Nucleus accumbens (tissue), 56 donors: ENCODE measurements at places on chromosomes 6 and 20.
A peak's percentile ranks its signal among the peaks of the same experiment; 100 is the strongest.

DNA sequence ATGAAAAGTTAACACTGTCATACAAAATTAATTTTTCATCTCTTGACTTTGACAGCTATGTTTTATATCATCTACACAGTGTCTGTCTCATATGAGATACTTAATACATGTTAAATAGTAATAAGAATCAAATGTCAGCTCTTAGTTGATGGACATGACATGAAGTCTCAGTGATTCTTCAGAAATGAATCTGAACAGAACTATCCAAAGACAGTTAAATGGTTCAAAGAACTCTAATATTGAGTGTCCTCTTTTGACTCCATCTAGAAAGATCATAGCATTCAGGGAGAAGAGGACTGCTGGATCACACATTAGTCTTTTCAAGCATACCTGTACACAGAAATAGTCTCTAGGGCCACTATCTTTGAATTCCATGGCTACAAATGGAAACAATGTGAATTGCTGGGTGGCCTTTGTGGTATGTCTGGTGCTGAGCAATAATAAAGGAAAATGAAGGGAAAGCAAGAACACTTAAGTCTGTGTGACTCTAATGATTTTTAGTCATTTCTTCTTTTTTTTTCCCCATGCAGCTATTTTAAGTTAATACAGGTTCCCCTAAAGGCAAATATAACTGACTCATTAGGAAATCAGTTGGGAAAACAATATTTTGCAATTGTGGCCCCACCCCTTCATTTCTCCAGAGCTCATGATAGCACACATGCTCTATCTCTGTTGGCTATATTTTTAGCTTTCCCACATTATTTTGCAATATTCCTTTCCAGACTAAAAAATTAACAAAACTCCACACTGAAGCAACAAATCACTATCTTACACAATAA, 367.5 kb downstream of the GRIK2 start:
- no peak for DNase-seq

DNA sequence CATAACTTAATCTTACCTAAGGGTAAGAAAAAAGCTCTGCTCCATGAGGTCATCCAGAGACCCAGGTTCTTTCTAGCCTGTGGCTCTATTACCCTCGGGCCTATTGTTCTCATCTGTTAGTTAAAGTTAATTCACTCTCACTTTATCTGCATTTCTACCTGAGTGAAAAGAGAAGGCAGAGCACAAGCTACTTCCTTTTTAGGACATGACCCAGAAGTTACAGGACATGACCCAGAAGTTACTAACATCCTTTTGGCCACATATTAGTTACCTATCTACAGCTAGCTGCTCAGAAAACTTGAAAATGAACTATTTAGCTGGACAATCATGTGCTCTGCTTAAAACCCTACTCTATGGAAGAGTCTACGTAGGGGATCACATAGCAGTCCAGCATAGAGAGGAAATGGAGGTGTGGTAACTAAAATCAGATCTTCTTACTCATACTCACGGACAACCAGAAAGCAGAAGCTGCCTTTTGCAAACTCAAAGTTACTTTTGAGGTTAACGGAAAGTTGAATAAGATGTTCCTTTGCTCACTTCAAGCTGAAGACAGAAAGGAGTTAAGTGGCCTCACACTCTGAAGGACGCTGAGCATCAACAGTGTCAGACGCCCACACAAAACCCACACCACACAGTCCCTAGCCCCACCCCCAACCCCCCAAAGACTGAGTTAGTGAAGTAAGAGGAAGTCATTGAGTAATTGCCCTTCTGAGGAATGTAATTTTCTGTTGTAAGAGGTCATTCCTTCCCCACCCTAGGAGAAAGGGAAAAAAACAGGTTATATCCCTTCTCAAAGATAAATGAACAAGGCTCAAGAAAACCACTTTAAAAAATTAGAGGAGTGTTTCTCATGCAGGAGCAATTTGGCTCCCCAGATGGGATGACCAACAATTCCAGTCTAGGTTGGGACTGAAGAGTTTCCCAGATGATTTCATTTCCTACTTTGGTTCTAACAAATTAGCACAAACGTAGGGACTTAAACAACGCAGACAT, 45.9 kb upstream of the TAB2 start:
- DNase-seq, result no peak

DNA sequence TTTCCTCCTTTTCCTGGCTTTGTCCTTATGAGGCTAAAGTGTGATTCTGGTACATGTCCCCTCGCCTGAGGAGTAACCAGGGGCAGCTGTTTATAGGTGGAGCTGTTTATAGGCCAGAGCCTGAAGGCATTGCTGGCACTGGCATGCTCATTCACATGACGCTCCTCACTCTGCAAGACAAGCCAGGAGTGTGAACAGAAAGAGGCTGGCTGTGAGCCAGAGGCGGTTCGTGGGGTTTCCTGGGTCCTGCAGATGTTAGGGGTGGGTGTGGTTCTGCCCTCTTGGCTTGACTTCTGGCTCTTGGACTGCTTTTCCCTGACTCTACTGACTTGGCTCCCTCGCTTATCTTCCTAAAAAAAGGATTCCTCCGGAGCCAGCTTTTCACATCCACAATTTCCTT, 12.8 kb upstream of the MDFI start:
- no peak for DNase-seq

GRCh38 chr20:63308218-63308911, 15.4 kb downstream of the COL20A1 start:
- DNase-seq, result no peak

DNA sequence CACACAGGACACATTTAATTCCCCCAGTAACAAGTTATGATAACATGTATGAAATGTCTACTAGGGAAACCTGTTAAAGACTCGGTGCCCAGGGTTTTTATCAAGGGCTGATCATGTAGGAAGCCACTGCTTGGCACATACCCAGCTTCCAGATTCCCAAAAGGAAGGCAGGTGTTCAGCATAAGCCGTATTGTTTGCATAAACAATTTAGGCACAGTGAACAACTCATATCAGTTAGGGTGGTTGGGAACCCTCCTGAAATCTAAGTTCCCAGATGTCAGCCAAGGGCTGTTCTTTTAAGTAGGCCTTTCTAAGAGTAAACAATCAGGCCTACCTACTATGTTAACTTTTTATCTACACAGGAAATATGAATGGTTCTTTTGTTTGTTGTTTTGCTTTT, 74.1 kb downstream of the ASXL1 start:
- DNase-seq, result no peak

DNA sequence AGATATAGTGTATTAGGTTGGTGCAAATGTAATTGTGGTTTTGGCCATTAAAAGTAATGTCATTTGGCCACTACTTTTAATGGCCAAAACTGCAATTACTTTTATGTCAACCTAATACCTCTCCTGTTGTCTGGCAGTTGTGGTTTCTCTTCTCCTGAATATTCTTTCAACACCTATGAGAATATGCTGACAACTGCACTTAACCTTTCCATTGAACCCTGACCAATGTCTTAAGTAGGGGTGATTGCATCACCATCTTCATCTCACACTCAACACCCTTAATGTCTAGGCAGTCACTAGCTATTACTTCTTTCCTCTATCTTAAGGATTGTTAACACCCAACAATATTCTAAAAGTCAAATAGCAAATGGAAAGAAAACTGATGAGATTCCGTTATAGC, 200.5 kb upstream of the HSF2 start:
- DNase-seq, result no peak

DNA sequence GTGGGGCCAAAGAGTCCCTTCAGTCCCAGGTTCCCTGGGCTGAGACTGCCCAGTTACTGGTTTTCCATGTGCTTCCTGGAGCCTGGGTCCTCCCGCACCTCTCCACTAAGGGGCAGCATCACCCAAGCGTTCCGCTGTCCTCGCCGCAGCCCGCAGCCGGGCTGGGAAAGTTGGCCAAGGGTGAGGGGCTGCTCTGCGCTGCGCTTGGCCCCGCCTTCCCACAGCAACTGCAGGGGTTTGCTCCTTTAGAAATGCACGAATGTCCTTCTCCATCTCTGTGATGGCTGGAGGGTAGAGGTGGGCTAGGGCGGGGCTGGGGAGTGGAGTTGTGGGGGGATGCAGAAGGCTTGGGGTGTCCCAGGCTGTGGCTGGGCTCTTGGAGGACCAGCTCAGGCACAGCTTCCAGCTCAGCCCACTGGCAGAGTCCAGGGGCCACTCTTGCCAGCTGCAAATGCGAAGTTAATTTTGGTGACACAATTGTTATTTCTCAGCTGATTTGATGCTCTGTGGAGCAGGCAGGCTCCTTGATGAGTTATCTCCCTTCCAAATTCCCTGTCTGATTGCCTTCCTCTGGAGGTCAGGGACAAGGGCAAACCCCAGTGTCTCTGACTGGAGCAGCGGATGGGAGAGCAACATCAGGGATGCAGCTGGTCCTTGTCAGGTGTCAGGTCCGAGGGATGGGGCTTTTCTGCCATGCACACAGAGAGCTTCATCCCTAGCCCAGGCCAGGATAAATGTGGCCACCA, 63.2 kb downstream of the NOL4L start:
- peak; percentile 57 for DNase-seq

GRCh38 chr6:144361016-144361415, 75.9 kb downstream of the UTRN start:
- DNase-seq, result no peak

- DNase-seq, result no peak
Observed at GRCh38 chr6:36897609-36898008, 11.9 kb downstream of the C6orf89 start.

- no peak for DNase-seq
Observed at GRCh38 chr20:24164360-24164759, 175.8 kb upstream of the GGTLC1 start.

- DNase-seq, result no peak
Observed at GRCh38 chr6:156994215-156995076, 217.3 kb downstream of the ARID1B start.

- DNase-seq, result no peak
Observed at GRCh38 chr6:144564202-144564601, 279.1 kb downstream of the UTRN start.

DNA sequence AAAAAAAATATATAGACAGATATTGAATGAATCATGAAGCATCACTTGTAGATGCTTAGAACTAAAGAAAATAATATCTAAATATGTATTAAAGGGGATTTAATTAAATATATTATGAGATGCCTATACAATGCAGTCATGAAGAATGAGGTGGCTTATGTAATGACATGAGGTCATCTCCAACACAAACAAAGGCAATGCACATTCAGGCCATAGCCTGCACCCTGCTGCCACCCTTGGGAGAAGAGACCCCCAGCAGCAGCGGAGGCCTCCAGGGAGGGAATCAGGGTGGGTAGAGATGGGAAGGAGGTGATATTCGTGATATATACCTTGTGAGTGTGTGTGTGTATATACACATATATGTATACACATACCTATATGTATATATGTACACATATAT, 26.4 kb upstream of the SSTR4 start:
- no peak for DNase-seq

DNA sequence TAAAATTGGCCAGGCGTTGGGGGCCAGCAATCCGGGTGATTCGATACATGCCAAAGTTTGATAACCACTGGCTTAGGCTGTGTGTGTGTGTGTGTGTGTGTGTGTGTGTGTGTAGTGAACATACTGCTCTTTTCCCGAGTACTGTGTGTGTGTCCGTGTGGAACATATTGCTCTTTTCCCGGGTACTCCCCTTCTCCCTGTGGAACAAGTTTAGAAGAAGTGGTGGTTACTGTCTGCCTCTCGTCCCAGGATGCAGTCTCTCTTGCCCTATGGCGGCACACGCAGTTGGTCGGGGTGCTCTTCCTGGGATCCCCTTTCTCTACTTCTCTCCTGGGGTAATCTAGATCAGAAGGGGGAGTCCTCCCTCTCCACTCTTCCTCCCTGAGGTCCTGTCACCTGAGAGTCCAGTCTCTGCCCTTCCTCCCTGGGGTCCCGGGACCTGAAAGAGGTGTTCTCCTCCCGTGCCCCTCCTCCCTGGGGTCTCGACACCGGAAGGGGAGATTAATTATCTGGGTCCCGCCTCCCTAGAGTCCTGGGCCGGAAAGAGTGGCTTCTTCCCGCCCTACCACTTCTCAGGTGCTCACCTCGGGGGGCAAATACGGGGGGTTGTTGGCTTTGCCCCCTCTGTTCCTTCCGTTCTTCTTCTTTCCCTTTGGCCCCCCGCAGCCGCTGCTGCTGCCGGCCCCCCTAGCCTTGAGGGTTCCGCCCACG, 516 bp downstream of the GTPBP2 start:
- no peak for DNase-seq

DNA sequence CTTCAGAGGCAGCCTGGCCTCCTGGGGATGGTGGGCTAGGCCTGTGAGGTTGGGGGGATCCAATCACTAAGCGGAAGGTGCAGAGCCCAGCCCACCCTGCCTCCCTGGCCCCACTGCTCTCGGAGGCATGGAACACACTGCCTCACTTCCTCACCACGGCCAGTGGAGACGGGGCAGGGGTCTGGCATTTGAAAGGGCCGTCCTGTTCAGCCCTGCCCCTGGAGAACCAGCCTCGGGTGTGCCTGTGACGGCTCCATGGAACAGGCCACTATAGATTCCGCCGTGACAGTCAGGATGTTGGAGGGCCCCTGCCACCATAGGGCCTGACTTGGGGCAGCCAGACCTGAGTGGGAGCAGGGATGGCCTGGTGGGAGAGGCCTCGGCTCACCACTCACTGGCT, 110.2 kb downstream of the DACT2 start:
- no peak for DNase-seq

DNA sequence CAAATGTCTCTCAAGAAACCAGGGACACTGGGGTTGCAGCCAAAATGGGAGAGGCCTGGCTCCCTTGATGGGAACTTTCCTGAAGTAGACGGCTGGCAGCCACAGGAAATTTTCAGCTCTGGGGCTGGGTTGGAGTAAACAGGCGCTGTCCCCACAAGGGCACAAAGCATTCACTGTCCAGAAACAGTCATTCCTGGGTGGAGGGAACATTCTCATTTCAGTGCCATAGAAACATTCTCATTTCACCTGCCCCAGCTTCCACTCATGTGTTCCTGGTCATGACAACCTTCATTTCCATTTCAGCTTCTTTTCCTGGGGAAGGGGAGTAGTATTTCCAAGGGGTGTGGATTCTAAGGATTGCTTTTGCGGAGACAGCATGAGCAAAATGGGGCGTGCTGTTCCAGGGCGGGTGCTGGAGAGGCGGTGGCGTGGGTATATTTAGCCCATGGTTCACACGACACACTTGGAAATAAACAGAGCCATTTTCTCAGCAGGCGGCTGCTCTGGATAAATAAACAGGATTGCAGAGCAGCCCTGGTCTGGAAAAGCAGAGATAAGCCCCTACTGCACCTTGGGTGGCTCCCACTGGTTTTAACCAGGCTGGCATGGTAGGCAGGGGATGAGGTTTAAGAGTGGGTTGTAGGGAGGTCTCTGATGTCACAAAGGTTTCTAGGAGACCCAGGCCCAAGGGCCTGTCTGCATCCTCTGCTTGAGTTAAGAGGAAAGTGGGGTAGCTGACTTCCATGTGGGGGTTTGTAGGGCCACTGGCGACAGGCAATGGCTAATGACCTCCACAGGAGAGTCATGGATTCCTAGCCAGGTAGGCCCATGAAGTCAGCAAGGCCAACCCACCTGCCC, 32.9 kb downstream of the COX4I2 start:
- peak; percentile 87 for DNase-seq

DNA sequence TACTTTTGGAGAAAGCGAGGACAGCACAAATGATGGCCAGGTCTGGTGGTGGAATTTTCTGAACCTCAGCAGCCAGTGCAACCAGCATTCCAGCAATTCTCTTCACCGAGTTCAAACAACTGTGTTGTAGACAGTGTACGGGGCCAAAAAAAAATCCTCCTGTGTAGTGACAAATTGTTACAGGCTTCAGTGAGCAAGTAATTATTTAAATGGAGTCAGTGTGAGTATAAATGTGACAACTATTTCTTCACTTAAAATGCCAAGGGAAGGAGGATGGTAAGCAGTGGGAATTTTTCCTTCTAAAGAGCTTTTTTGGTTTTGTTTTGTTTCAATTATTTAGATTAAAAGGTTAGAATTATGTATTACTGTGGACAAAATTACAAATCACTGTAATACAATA, 154.1 kb downstream of the TMEM242 start:
- DNase-seq, result no peak
